CD4-positive, alpha-beta T cell treated with Interleukin-21 for 1 hour (primary cell): ENCODE measurements at places on chromosomes 7 and 10.
A peak's percentile ranks its signal among the peaks of the same experiment; 100 is the strongest.

- DNase-seq, result no peak
These were observed 11.7 kb upstream of the PWWP2B start for GRCh38 chr10:132385389-132385667.

- no peak for DNase-seq
These were observed 6.8 kb downstream of the ITGA8 start for GRCh38 chr10:15712883-15713282.

- DNase-seq, result no peak
These were observed 31.7 kb downstream of the CISD1 start for GRCh38 chr10:58300676-58301075.

- no peak for DNase-seq
These were observed 151.6 kb downstream of the TMEM26 start for GRCh38 chr10:61301575-61301974.

DNA sequence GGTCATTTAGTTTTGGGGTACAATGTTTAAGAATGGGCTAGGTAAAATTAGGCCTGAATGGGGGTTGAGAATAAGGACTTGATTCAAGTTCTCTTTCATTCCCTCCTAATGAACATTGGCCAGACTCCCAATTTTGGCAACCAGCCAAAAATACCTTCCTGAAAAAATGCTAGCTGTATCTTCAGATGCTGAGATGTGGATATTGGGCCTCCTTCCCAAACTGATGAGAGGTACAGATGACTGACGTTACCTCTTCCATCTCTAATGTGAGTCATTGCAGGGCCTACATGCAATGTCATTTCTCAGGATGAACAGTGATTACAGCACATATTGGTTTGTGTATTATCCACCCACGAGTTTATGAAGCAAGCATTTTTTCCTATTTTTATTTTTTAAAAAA is 151.6 kb downstream of the SND1 start:
- no peak for DNase-seq

GRCh38 chr7:140966561-140967233 is 42.0 kb upstream of the BRAF start:
- DNase-seq, result no peak

- DNase-seq, result no peak
These were observed 401.9 kb downstream of the THSD7A start for GRCh38 chr7:11430112-11430511.

GRCh38 chr7:21106296-21106732 is 319.6 kb upstream of the SP8 start:
- DNase-seq, result no peak

DNA sequence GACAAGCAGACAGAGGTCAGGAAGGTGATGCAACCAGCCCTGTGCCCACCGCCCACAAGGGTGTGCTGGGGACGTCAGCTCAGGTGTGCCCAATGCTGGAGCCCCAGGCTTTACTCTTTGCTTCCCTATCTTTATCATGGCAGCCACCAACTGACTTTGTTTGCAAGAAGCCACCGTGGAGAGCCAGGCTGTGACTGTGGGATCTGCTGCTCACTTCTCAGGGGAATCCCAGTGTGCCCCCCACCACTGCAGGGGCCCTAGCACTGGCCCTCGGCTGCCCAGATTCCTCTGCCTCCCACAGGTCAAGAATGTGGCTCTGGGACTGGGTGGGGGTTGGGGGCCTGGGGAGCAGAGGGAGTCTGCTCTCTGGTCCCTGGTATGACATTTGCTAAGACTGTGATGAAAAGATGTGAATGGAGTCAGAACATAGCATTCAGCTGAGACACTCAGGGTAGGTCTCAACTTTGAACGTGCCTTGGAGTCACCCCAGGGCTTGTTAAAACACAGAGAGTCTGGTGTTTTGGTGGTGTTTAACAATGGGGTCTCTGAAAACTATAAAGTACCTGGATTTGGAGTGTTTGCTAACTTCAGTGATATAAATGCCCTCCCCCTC is 47.3 kb downstream of the ARHGAP22 start:
- no peak for DNase-seq

DNA sequence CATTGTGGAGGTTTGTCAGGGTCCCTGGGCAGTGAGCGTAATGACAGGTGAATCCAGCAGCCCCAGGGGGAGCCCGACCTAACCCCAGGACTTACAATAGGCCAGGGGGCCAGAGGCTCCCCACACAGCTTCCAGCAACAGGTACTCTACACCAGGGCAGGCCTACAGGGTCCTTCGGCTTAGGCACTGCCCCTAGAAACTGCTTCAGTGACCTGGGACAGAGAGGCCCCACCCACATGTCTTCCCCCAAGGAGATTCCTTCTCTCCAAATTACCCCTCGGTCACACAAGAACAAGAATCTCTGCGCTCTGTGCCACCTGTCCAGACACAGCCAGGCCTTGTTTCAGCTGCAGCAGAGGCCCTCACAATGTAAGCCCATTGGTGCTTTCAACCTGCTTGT is 24.4 kb downstream of the SKIDA1 start:
- no peak for DNase-seq

DNA sequence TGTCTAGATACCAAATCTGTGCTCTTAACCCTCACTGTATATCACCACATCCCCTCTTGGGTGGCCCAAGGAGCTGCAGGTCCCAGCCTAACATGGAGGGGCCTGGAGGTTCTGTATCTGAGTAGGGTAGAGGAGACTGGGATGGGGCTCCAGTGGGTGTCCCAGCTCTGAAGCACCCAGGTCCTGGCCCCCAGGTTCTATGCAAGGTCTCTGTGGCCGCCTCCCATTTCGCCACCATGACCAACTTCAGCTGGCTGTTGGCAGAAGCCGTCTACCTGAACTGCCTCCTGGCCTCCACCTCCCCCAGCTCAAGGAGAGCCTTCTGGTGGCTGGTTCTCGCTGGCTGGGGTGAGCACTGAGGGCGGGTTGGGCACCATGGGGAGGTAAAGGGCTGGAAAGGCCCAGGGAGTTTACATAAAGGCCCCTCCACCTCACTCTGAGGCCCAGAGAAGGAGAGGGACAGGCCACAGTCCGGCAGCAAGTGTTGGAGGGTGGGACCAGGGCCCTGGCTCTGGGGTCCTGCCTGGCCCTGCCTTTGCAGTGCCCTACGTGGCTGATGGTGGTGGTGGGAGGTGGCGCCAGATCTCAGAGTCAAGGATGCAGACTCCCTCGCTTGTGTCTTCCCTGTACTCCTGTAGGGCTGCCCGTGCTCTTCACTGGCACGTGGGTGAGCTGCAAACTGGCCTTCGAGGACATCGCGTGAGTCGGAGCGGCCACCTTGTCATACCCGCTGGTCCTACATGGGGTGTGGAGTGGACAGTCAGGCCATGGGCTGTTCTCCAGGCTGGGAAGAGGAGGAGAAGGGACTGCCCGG is 10.2 kb downstream of the GHRHR start:
- no peak for DNase-seq

- DNase-seq, result no peak
These were observed 61.6 kb downstream of the ANKRD7 start for GRCh38 chr7:118286131-118286530.

- DNase-seq, result no peak
These were observed 8.1 kb downstream of the DDC start for GRCh38 chr7:50557099-50557498.

GRCh38 chr10:110893559-110894179 is 21.9 kb downstream of the PDCD4 start:
- peak; percentile 78 for DNase-seq

DNA sequence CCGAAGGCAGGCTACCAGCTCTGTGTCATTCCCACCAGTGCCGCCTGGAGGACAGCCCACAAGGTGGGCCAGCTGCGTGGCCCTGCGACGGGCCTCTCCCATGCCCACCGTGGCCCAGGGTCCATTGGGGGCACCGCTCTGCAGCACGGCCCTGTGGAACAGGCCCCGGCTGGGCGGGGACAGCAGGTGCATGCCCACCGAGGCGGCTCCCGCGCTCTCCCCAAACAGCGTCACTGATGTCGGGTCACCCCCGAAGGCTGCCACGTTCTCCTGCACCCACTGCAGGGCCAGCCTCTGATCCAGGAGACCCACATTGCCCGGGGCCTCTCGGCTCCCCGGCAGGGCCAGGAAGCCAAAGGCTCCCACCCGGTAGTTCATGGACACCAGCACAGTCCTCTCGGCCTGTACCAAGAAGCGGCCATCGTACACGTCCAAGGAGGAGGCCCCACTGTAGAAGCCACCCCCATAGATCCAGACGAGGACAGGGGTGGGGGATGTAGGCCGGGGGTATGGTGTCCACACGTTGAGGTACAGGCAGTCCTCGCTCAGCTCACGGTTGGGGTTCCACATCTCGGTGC is 2.3 kb downstream of the ACHE start:
- no peak for DNase-seq

DNA sequence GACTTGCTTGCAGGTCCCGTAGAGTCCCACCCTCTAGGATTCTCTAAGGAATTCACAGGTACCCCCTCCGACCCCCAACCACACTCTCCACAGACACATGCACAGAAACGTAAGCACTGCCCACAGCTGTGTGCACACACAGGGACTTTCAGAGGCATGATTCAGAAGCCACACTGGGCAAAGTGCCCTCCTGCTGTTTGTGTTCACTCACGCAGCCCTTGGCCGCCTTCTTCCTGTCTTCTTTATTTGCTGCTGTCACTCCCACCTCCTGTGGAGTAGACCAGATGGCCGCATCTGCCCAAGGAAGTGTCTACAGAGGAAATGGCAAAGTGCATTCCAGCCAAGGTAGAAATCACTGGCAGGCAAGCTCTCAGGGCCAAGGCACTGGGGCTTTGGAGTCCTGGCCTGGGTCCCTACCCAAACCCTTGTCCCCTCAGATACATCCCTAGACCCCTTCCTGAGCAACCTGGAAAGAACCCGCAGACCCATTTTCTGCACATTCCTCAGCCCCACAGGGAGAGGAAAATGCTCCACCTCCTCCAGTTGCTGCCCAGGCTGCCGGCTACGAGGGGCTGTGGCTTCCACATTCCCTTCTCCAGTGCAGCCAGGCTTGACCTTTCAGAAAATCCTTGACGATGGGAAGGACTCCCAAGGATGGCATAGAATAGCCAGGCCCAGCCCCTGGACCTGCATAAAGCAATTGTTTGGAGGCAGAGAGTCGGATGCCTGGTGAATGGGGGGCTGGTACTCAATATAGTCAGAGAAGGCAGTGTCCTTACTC is 21.6 kb upstream of the GIMAP8 start:
- DNase-seq, result no peak

DNA sequence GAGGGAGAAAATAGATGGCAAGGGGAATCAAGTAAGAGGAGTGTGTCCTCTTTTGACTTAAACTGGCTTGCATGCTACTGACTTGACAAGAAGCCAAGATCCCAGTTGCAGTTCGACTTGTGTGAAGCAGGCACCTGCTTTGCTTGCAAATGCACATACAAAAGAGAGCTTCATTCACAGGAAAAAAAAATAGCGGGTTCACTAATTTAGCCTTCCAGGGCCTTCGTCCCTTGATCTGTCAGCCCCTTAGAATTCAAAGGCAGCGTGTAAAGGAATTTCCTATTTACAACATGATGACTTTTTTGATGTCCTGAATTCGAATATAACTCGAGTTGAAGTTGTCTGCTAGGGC is 192.1 kb downstream of the CELF2 start:
- no peak for DNase-seq

- no peak for DNase-seq
These were observed 77.9 kb downstream of the MAD1L1 start for GRCh38 chr7:2154831-2155230.

GRCh38 chr10:110764378-110764777 is 107.3 kb upstream of the PDCD4 start:
- no peak for DNase-seq

GRCh38 chr7:91030680-91031380 is 233.4 kb upstream of the FZD1 start:
- DNase-seq, result no peak

DNA sequence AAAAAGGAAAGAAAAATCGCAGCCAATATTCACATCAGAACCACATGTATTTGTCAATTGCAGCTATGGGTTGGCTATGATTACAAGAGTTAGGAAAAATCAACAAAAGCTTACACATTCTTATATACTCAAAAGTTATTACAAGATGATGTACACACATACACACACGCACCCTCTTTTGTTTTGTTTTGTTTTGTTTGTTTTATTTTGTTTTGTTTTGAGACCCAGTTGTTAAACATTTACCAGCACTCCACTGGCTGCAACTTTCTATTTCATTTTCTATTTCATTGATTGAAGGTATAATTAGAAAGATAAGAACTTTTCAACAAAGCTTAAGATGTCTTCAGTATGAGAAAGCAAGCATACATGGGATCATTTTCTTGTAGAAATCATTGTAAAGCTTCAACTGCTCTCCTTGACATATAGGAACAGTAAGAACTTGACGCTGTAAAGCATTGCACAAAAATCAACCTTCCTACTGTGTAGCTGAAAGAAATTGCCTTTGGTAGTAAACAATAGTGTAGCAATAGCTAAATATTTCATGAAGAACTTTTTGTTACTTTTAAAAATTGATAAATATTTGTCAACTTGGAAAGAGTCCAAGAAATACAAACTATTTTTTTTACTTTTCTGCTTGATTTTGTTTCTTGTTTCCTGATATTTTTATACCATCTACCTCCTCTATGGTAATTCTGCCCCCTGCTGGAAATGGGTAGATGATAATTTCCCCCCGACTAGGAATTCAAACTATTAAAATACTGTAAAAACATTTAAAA is 205.9 kb downstream of the MBL2 start:
- no peak for DNase-seq

DNA sequence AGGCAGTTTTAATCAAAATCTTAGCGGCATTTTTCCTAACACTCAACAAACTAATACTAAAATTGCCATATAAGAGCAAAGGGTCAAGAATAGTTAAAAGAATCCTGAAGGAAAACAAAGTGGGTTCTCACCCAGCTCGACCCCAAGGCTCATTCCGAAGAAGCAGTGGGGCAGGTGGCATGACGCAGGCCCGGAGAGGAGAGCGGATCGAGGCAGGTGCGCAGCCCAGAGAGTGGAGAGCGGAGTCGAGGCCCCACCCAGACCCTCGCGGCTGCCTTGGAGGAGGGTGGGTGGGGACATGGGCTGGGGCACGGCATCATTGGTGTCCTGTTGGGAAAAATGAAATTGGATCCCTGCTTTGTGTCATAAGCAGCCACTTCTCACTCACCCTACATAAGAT is 109.8 kb downstream of the INPP5A start:
- DNase-seq, result no peak

DNA sequence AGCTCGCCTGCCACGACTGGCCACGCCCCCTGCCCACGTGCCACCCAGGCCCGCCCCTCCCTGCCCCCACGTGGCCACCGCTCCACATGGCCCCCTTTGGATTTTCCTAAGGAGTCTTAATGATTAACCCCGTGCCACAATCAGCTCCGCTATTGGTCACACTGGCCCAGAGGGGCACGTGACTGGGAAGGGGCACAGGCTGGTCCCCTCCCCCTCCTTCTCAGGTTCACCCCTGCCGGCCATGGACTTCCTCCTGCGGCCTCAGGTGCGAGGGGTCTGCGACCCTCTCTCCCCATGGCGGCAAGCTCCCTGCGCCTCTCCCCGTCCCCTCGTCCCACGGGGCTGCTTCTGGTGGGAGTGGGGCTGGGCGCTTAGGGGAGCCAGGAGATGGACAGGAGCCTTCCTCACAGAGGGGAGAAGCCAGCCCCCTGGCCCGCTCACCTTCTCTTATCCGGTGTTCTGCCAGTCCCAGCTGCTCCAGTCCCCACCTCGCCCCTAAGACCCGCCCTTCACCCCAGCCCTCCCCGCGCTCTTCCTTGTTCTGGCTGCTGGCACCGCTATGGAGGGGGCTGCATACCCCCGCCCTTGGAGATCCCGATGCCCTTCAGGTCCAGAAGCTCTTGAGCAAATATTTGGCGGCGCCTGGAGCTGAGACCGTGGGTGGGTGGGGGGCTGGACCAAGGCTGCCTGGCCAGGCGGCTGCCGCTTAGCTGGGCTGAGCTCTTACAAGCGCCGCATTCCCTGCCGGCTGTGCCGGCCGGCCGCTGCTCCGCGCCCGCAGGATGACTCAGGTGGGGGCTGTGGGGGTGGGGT is 3.2 kb downstream of the SLC4A2 start:
- DNase-seq, result no peak

- peak; percentile 78 for DNase-seq
These were observed 3.4 kb downstream of the KLF6 start for GRCh38 chr10:3781468-3782145.
